ENCODE measurements at places on chromosomes 16 and 17.

GRCh38 chr16:3730161-3731125, 13.1 kb upstream of the TRAP1 start:
- no peak for DNase-seq

DNA sequence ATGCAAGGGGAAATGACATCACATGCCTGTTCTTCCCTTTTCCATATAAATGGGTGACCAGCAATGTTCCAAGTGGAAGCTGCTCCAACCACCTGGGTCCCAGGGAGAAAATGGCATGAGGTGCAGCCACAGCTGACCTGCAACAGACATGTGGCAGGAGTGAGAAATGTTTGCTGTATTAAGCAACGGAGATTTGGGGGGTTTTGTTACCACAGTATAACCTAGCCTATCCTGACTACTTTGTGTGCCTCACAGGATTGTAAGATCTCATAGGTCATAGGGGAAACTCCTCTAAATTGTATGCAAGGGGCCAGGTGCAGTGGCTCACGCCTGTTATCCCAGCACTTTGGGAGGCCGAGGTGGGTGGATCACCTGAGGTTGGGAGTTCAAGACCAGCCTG, 12.0 kb downstream of the CDIPT start:
- DNase-seq, result no peak

GRCh38 chr17:46976626-46977270, 2.3 kb downstream of the RPRML start:
- no peak for DNase-seq

GRCh38 chr16:71216714-71217113, 13.8 kb downstream of the HYDIN start:
- DNase-seq, result no peak

GRCh38 chr17:82929011-82929622, 89.3 kb upstream of the ZNF750 start:
- no peak for DNase-seq

GRCh38 chr17:28948873-28949184, 2.5 kb downstream of the PHF12 start:
- no peak for DNase-seq

DNA sequence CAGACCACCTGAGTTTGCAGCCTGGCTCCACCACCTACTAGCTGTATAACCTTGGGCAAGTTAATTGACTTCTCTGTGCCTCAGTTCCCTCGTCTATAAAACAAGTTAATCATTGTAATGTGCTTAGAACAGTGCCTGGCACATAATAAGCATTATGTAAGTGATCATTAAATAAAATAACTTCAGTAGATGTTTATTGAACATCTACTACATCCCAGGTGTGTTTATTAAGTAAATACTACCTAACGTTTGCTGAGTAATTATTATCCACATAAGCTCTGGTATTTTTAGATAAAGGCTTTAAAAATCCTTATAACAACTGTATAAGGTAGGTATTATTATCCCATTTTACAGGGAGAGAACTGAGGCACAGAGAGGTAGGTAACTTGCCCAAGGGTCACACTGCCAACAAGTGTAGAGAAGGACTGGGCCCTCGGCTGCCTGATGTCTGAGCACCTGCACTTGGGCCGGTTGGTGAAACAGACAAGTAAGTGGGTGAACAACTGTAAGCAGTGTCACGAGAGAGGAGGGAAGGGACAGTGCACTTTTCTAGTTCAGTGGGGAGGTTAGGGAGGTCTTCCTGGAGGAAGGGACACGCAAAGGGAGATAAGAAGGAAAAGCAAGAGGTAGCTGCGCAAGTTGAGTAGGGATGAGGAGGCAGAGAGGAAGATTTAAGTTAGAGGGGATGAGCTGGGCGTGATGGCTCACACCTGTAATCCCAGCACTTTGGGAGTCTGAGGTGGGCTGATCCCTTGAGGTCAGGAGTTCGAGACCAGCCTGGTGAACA, 4.6 kb downstream of the TNS4 start:
- DNase-seq, result no peak

DNA sequence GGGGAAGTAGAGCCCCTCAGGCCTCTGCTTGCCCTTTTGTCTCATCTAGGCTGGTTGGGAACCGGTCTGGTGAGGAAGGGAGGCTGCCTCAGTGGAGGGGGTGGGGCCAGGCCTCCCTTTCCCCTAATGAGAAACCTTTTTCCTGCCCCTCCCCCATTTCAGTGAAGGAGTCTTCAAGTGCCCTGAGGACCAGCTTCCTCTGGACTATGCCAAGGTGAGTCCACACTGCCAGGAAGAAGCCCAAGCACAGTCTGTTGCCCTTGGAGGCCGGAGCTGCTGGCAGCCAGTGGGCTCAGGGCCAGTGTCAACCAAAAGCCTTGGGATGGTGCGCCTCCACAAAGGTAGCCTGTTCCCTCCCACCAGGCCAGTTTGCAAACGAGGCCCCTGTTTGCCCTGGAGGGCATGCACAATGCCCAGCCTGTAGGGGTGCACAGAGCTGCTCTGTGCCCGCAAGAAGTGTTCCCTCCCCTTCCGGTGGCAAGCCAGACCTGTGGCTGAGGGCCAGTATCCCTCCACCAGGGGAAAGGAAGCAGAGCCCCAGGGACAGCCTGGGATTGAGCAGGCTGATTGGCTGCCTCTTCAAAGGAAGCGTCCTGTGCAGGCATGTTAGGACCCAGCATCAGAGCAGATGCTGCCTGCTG, 3.4 kb downstream of the TRAF4 start:
- no peak for DNase-seq

DNA sequence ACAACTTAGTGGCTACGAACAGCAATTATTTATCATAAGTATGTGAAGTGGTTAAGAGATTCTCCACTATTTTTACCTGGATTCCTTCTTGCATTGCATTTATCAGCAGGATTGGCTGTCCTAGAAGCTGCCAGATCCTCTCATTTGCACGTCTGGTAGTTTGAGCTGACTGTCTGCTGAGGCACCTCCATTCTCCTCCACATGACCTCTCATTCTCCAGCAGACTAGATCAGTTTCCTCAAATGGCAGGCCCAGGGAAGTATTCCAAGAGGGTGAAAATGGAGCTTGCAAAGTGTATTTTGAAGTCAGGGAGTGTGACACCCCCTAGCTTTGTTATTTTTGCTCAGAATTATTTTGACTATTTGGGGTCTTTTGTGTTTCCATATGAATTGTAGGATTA, 870.1 kb downstream of the CDH11 start:
- no peak for DNase-seq

DNA sequence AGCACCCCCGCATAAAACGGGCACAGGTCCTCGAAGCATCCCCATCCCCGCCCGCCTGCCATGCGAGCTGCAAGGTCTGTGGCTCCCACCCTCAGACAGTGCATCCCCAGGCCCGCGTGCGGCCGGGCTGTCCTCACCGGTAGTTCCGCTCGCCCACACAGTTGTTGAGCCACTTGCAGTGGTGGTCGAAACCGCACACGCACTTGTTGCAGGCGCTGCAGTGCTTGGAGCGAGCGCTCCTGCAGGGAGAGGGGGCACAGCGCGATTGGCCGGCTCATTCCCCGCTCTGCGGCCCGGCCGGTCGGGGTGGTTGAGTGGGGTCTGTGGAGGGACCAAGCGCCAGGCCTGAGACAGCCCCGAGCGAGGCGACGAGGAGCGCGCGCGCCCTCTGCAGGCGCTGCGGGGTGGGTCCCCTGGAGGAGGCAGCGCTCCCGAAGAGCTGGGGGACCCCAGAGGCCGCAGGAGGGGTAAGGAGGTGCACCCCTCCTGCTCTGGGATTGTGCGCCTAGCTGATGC, 6.0 kb upstream of the TPPP3 start:
- no peak for DNase-seq

- peak; percentile 48 for DNase-seq
Observed at GRCh38 chr17:32609085-32609484, 122.3 kb downstream of the CDK5R1 start.

- no peak for DNase-seq
Observed at GRCh38 chr17:81115749-81116464, 49.4 kb upstream of the PVALEF start.

GRCh38 chr16:6642271-6642670, 690.4 kb upstream of the RBFOX1 start:
- DNase-seq, result no peak

DNA sequence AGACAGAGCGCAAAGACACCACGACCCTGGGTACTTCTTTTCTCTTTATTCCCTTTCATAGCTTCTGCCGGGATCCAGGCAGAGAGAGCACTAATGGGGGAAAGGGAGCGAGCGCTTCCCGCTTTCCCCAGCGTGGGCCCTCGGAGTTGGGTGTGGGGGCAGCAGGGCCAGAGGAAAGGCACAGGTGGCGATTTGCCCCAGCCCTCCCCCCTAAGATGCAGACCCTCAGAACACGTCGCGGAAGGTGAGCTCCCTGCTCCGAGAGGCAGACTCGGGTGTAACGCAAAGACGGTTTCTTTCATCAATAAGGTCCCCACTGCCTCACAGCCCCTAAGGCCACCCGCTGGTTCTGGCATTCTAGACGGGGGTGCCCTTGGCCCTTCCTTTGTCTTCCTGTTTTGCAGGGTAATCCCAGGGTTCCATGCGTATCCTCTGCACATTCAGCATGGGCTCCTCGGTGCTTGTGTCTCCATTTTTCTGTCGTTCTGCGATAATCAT, 570 bp upstream of the NME3 start:
- no peak for DNase-seq

DNA sequence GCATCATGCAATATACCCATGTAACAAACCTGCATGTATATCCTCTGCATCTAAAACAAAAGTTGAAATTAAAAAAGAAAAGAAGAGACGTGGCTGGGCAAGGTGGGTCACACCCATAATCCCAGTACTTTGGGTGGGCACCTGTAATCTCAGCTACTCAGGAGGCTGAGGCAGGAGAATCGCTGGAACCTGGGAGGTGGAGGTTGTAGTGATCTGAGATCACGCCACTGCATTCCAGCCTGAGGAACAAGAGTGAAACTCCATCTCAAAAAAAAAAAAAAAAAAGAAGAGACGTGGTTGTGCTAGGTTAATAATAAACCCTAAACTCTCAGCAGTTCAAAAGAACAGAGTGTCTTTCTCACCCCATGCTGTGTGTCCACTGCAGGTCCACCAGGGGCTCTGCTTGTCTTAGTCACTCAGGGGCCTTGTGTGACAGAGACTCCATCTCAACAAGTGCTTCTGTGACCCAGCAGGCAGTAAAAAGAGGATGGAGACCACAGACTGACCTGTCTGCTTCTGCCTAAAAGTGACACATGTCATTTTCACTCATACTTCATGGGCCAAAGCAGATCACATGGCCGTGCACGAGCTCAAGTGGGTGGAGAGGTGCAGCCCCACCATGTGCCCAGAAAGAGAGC, 22.3 kb upstream of the N4BP1 start:
- no peak for DNase-seq

- DNase-seq, result no peak
Observed at GRCh38 chr17:6786618-6787017, 10.6 kb downstream of the FBXO39 start.

DNA sequence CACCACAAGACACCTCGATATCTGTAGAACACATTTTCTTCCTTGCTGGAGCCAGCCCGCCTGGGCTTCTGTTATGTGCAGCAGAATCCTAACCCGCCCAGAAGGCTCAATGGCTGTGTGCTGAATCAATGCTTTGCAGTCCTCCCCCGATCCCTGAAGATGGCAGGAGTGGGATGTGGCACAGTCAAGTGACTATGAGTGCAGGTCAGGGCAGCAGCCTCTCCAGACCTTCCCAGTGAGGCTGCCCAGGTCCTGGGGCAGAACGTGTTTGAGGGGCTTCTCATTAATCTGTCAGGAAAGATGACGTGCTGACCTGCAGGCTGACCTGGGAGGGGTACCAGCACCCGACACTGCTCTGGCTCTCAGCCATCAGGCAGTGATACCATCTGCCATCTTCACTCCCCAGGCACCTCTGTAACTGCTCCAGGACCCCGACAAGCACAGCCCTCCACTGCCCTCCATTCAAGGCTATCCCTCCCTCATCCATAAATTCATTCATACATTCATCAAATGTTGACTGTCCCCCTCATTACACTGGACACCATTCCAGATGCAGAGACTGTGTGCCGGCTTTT, 35.2 kb downstream of the LRRC75A start:
- no peak for DNase-seq

DNA sequence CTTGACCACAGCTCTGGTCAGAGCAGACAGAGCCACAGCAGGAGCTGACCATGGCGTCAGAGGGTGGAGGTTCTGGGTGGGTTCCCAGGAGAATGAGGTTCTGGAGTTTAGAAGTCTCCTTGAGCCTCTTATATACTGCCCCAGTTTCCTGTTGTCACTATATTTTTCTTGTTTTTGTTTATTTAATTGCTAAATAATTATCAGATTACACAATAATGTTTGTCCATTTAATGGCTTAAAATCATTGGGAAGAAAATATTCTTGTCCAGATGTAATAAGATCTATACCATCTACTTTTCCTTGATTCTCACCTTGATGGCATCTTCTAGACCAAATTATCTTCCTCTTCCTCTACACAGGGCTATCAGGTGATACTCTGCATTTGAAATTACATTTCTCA, at the start of gene KRTAP4-3:
TSS of gene KRTAP4-3 (minus strand) at position 101 of the 400 bp plus-strand sequence. CDS start at position 52, 49 bp downstream.
- DNase-seq, result no peak

DNA sequence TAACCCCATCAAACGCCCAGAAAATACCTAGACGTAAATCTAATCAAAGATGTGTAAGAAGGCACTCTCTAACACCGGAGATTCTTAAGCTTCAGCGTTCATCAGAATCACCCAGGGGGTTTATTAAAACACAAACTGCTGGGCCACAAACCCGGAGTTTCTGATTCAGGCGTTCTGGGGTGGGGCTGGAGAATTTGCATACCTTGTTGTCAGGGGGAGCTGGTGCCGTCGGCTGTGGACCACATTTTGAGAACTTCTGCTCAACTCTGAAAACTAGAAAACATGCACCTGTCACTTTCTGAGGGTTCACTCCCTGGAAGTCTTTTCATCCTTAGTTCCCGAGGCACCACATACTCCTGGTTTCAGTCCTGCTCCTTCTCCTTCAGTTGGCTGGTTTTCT, 48.6 kb upstream of the WSCD1 start:
- no peak for DNase-seq

- no peak for DNase-seq
Observed at GRCh38 chr16:12925026-12925800, 23.8 kb downstream of the SHISA9 start.

DNA sequence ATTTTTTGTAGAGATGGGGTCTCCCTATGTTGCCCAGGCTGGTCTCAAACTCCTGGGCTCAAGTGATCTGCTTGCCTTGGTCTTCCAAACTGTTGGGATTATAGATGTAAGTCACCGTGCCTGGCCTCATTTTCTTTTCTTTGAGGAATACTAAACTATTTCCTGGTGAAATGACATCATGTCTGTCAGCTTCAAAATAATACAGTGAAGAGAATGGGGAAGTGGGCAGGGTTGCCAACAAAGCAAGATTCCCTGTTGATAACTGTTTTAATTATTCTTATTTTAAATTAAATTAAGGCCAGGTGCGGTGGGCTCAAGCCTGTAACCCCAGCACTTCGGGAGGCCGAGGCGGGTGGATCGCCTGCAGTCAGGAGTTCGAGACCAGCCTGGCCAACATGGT, 21.1 kb downstream of the PIPOX start:
- no peak for DNase-seq

GRCh38 chr16:47622451-47623176, 161.5 kb downstream of the PHKB start:
- no peak for DNase-seq

- no peak for DNase-seq
Observed at GRCh38 chr16:9840761-9841665, 341.2 kb downstream of the GRIN2A start.

- DNase-seq, result no peak
Observed at GRCh38 chr16:14335297-14335696, 264.2 kb downstream of the MRTFB start.
